ENCODE measurements at places on chromosomes 11 and 22.
A peak's percentile ranks its signal among the peaks of the same experiment; 100 is the strongest.

- no peak for DNase-seq
Measured at GRCh38 chr11:33438301-33438700, 181.1 kb downstream of the HIPK3 start.

GRCh38 chr22:19799322-19800190 lies 39.0 kb downstream of the TBX1 start:
- no peak for DNase-seq

- DNase-seq = no peak
Measured at GRCh38 chr11:114612686-114613085, 17.1 kb upstream of the NXPE4 start.

- peak; percentile 57 for DNase-seq
Measured at GRCh38 chr22:42797011-42797410, 60.1 kb downstream of the ARFGAP3 start.

DNA sequence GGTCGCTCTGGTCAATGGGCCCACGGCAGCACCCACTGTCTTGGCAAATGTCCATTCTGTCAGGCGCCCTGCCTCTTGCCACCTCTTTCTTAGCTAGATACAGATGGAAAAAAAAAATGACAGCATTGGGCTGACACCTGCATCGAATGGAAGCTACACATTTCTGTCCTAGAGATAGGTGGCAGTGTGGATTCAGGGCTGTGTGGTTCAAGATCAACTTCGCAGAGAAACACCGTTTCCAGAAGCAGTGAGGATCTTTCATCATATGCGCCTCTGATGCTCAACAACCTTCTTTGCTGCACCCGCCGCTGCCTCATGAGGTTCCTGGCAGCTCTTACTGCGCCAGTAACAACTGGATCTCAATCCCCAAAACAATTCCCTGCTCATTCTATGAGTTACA lies 236.3 kb downstream of the KIRREL3 start:
- DNase-seq = no peak

- DNase-seq = no peak
Measured at GRCh38 chr11:103043826-103044678, 47.9 kb downstream of the DCUN1D5 start.

GRCh38 chr11:27420722-27421572 lies 51.6 kb downstream of the LGR4 start:
- peak; percentile 21 for DNase-seq

GRCh38 chr11:60855726-60856633 lies at the start of gene PTGDR2:
PTGDR2 (minus strand) TSS chr11:60855950; CDS start chr11:60853722, 2,228 bp downstream.
- no peak for DNase-seq

GRCh38 chr11:15825976-15826650 lies 530.2 kb downstream of the SOX6 start:
- DNase-seq = no peak

All from MV-4-11 (cell line).